ENCODE measurements at places on chromosomes 2 and 18.

GRCh38 chr2:31312898-31313297, 78.9 kb downstream of the EHD3 start:
- no peak for DNase-seq

DNA sequence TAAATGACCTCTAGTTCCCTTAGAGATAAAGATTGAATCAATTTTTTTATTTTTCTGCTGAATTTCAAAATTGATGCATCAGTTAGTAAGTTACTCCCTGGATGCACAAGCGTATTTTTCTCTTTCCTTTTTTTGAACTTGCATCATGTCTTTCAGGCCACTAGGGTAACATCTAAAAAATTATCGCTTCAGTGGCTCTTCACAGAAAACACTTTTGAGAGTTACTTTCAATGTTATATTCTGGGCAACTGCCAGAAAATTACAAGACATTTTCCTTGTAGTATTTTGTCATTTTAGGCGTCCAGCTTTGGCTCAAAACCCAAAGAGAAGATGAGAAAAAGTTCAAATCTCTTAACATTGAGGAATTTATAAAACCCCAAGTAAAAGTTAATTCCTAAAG, 59.8 kb downstream of the DSEL start:
- no peak for DNase-seq

- peak; percentile 83 for DNase-seq
Observed at GRCh38 chr18:48539406-48540250, 797 bp downstream of the CTIF start.

- no peak for DNase-seq
Observed at GRCh38 chr18:68738564-68738963, 23.7 kb upstream of the TMX3 start.

GRCh38 chr2:110219496-110220189, 7.3 kb upstream of the MTLN start:
- DNase-seq, result no peak

DNA sequence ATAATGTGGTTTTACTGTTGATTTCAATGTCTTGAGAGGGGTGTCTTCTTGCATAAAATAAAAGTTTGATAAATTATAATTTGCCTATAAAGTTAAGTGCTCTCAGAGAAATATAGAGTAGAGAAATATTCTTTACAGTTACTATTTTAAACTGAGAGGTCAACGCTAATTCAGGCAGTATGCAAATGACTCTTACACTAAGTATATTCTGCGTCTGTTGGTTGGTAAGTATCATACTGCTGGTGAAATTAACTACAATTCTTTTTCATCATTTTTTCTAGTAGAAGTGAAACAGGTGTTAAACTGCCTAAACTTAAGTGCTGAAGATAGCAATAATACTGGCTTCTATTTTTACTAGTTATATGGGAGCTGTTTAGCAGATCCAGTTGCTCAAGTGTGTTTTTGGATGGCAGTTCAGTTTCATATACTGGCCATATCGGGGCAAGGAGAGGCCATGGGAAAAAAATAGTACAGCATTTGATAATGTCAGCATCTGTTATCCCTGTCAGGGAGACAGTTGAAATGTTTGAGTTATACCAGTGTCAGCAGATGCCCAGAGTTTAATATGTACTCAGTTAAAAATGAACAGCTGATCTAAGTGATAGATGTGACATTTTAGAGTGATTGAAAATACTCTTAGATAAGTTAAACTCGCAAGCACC, 86.2 kb downstream of the MIB1 start:
- DNase-seq, result no peak

Data from neural progenitor cell (in vitro differentiated cells).